Endothelial cell of umbilical vein (primary cell): ENCODE measurements at places on chromosomes 4 and X.

DNA sequence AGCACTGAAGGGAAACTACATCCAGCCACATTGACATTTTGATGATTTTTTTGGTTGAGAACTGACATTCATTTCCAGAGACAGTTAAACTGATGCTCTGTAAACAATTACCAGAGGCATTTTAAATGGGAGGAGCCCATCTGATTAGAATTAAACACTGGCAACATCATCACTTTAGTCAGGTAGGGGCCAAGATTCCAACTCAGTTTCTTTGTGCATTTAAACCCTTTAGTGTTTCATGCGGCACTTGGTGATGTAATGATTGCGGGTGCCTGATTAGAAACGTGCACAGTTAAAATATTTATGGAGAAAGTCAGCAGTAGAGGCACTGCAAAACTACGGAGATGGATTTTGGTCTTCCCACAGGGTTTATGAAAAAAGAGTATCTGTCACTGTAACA, 16.1 kb downstream of the TNIP3 start:
- DNase-seq = no peak

DNA sequence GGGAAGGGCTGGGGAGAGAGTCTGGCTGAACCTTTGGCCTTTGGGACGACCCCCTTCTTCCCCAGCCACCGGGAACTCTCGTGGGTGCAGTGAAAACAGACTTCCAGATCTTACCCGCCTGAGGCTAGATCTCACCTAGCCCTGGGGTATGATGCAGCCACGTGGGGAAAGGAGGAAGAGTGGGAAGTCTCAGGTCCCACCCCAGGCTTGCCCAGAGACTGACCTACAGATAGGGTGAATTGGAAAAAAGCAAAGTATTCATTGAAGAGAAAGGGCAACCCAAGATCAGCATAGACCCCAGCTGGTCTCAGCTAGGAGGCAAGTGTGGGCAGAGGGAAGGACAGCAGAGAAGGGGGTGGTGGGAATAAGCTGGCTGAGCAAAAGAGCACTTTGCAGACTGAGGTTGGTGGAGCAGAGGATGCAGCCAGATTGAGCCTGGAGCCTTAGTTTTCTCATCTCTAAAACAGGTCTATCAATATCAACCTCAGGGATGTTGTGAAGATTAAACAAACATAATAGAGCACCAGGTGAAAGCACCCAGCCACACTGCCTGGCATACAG, 4.2 kb upstream of the EFNB1 start:
- no peak for DNase-seq

DNA sequence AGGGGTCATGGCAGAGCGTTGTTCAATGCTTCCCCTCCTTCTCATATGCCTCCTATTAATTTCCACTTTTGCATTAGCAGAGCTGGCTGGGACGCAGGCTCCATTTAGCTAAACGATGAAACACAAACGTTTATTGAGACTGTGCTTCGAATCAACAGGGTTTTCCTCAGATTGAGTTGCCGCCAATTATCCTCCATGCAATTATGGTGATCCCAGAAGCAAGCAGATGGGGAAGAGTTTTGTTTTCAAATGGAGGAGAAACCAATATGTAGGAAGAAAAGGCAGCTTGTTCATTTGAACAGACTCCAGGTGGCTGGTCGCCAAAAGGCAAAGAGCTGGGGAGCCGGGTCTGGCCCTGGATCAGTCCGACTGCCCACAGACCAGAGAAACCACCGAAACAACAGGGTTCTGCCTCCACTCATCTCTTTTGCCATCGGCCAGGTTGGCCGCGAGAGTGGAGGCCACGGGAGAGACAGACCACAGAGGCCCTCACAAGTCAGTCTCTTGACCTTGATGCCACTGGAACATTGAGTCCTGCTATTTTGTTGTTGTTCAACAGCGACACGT, 184.8 kb downstream of the GBA3 start:
- DNase-seq = no peak

DNA sequence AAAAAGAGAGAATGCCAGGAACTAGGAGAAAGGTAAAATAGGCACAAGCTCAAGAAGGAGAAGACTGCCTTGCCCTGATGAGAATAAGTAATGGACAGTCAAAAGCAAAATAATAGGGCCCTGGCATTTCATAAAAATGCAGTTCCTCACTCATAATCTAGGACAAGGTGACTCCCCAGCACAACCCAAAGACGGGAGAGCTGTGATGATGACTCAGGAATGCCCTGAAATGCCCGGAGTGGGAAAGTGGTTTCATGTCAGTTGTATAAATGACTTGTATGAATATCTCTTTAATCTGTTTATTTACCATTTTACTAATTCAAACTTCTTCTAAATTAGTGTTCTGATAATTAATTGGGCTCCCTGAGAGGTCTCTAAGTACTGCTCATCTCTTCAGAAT, 28.8 kb upstream of the SETD7 start:
- no peak for DNase-seq

DNA sequence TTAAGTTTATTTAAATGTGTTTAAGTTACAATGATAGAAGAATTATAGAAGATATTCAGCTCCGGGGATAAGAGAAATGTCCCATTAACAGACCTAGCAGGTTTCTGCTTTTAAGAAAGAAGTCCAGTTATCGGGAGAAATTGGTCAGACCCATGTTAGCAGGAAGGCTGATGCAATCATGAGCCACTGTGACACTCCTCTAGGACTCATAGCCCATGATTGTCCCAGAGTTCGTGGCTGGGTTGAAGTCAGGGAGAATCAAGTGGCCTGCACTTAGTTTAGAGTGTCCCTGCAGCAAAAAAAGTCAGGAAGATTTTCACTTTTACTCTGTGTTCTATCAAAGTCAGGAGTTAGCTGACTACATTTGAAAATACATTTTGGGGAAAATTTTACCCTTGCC, 72.0 kb downstream of the TMEM144 start:
- DNase-seq = no peak

DNA sequence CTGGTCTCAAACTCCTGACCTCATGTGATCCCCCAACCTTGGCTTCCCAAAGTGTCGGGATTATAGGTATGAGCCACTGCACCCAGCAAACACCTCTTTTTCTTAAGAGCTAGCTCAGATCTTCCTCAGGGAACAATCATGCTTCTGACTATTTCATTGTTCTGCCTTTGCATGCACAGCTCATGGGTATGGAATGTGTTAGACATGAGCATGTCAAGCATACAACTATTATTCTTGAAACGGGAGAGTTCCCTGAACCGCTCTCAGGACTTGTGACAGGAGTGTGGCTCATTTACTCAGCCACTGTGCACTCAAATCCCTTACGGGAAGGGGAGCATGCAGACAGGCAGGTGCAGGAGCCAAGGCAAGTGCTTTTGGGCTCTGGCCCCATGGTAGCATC, 231.7 kb upstream of the TAPT1 start:
- no peak for DNase-seq

DNA sequence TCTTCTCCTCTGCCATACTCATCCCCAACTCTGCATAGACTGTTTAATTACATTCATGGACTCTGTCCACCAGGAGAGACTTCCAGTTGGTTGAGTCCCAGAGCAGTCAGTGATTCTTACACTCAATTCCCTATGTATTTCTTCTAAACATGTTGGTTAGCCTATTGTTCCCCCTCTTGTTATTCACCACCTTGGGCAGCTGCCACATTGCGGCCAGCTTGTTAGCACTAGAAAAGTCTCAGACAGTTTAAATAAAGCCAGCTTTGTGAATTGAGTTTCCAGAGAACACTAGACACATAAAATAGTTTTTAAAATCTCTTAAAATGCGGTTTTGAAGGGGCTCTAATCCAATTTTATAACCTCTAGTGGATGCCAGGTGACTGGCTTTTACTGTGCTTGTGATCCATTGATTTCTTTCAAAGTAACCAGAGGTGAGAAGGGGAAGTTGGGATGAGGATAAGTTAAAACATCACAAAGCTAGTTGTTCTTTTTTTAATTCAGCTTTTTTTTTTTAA, 827.7 kb downstream of the FSTL5 start:
- no peak for DNase-seq

- no peak for DNase-seq
Measured at GRCh38 chr4:77197361-77197760, 40.4 kb downstream of the CCNG2 start.
